ENCODE measurements at places on chromosomes 4 and X.

DNA sequence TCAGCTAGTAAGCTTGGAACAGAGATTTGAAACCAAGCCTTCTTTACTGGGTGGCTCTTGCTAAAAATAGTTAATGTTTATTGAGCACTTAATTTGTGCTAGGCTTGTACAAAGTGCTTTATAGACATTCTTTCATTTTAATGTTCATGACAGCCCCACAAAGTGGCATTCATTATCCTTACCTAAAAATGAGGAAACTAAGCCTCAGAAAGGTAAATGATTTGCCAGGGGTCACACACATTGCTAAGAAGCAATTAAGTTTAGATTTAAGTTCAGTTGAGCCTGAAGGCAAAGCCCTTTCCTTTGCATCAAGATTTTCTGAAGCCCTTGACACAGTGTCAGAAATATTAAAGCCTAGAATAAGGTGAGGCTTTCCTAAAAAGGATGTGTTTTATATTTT lies 327.5 kb upstream of the FGF13 start:
- DNase-seq, result no peak

DNA sequence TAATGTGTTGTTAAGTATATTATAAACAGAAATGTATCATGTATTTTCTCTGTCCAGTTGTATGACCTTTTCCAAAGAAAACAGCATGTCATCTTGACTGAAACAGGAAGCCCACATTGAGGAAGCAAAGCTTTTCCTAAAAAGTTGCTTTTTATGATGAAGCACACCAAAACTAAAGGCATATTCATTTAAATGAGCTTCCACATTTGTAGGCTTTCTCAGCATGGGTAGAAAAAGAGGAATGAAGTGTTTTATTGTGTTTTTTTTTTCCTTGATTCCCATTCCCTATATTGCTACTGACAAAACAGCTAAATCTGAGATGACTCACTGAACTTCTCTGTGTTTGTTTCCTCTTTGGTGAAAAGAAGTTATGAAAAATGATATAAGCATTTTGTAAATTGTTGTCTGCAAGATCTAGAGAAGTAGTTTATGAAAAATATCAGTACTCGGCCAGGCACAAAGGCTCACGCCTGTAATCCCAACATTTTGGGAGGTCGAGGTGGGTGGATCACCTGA lies 32.5 kb upstream of the FRAS1 start:
- no peak for DNase-seq

DNA sequence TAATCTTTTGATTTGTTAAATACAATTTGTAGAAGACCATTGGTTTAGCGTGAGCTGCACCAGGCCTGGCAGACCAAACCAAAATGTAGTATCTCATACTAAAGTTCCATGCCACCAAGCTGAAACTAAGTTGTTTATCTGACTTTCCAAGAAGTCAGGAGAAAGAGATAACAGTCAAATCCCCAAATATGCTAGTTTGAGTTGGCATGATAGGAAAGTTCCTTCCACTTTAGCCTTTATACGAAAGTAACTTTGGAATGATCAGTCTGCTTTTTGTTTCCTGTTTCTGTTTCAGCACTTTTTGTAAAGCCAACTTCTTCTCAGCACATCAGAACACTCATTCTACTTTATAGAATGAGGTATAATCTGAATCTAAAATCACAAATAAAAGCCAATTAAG lies 449.2 kb downstream of the GRXCR1 start:
- DNase-seq, result no peak

DNA sequence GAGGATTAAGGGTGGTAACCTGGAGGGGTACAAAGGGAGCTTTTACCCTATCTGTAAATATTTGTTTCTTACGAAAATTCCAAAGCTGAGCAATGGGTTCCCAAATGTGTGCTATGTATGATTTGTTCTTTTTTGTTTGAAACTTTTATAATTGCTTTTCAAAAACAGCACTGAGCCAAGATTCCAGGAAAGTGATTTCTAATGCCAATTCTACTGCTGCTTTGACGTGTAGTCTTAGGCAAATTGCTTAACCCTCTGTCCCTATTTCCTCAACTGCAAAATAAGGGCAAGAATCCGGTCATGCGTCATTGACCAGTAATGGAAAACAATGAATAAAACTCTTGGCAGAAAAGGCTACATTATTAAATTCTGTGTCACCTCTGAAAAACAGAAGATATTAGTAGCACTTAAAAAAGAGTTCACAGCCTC lies 454.7 kb downstream of the IL15 start:
- no peak for DNase-seq
